CD4-positive, alpha-beta T cell treated with Interleukin-10 for 1 hour (primary cell): ENCODE measurements at places on chromosomes 12 and 14.

- DNase-seq, result no peak
Observed at GRCh38 chr12:84463741-84464495, 448.7 kb downstream of the SLC6A15 start.

- DNase-seq, result no peak
Observed at GRCh38 chr12:2051700-2052621, 826 bp upstream of the CACNA1C start.

GRCh38 chr12:84638811-84639368 lies 273.7 kb downstream of the SLC6A15 start:
- no peak for DNase-seq

- DNase-seq, result no peak
Observed at GRCh38 chr12:67795236-67795635, 146.7 kb downstream of the DYRK2 start.

GRCh38 chr12:91896286-91897024 lies 249.2 kb downstream of the BTG1 start:
- DNase-seq, result no peak

DNA sequence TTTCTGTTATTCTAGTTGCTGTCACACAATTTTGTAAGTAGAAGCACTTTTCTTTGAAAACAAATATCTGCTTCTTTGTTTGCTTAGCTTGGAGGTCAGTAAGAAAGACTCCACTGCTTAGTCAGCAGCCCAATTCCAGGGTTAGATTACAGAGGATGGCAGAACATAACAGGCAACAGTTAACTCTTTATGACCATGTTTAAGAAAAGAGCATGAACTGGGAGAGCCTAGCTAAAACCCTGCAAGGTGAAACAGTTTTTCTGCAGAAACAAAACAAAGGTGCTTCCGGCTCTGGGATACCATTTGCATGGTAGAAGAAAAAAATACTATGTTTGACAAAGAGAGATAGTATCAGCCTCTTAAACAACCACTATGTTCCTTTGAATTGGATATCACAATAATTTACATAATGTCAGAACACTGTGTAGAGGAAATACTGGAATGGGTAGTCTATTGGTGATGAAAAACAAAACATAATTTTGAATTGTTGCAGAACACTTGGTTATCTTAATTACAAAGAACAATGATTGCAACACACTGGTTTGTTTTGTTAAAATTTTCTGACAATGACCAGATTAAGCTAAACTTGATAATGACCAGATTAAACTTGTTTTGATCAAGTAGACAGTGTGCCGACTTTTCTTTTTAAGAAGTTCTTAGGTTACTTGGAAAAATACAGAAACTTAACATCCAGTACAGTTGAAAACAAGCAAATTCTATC lies 22.4 kb upstream of the PPM1H start:
- no peak for DNase-seq

GRCh38 chr12:117702741-117703140 lies 266.0 kb downstream of the KSR2 start:
- no peak for DNase-seq

- peak; percentile 52 for DNase-seq
Observed at GRCh38 chr12:112979041-112979680, 842 bp downstream of the OAS2 start.

- no peak for DNase-seq
Observed at GRCh38 chr14:104398656-104399055, 180.9 kb upstream of the C14orf180 start.

DNA sequence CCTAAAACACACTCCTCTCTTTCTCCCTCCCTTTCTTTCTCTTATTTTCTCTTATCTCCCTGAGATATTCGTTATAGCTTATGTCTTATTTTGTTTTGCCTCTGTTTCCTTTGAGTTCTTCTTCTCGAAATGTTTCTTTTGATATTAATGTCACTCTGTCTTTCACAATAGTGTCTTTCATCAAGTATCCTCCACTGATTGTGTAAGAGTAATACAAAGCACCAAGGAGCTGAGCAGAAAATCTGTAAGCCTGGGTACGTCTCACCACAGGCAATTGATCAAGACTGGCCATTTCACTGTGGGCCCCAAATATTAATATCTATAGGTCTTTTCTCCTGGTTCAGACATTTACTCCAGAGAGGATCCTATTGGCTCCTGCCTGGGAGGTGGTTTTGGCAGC lies 4.8 kb upstream of the LYZ start:
- DNase-seq, result no peak

DNA sequence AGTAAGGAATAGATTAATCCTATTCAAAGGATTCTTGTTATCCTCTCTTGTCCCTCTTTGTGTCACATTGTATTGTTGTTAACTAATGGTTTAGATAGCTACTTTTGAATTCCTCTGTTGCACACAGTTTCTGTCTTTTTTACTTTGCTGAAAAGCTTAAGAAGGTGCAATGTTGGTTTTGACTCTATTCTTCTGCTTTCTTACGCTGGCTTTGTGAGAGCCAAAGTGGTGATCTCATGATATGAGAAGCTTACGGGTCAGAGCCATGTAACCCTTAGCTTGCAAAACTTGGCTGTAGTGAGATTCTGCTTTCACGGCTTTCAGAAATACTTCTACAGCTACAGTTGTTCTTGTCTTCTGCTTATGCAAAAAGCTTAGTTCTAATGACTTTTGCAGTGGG lies 239.7 kb downstream of the TRHDE start:
- no peak for DNase-seq

GRCh38 chr12:19068137-19068536 lies 61.4 kb upstream of the PLEKHA5 start:
- DNase-seq, result no peak

DNA sequence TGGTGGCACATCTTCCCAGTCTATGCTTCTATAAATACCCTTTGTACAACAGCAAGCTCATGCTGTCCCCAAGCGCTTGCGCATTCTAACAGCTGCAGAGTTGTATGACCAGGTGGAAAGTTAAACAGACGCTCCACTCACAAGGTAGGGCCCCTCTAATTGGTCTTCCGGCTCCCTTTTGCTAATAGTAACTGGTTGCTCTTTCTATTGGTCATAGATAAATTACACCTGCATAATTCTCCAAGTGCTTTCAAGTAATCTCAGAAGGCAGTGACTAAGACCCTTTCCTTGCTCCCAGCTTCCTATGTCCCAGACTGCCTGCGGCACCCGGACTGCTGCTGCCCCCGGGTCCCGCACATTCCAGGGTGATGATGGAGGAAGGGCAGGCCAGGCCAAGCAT lies 6.1 kb upstream of the TSPAN9 start:
- no peak for DNase-seq

GRCh38 chr12:124413401-124413800 lies 118.5 kb downstream of the RFLNA start:
- DNase-seq, result no peak

DNA sequence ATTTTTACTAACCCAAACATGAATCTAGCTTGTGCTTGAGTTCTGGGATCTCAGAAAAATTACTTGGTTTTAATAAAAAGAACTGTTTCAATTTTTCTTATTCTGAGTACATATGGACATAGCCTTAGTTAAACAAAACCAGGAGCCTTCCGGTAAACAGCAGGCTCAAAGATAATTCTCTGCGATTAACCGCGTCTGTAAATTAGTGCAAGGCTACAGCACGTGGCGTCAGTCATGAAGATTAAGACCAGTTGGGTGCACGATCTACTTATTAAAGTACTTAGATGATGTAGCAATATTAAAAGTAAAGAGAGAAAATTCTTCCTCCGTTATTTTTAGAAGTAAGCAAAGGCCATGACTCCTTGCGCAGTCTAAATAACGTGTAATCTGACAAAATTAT lies 700 bp downstream of the KCNJ8 start:
- DNase-seq, result no peak

GRCh38 chr12:78703820-78704525 lies 160.6 kb upstream of the SYT1 start:
- DNase-seq, result no peak

DNA sequence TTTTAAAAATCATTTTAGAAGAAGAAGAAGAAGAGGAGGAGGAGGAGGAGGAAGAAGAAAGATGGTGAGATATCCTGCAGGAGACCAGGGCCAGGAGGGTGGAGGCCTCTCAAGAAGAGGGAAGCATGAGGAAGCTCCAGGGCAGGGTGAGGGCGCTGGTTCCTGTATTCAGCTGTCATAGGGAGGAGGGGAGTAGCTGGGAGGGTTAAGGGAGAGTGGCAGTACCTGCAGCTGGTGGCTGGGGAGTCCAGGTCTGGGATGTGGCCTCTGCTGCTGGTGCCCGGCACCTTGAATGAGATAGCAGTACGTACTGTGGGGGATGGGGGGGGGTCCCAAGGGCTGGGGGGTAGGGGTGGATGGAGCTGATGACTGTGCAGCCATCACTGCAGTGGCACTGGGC lies 9.8 kb downstream of the RBP5 start:
- DNase-seq, result no peak

GRCh38 chr12:53575502-53576249 lies 50.5 kb downstream of the ATF7 start:
- DNase-seq, result no peak

DNA sequence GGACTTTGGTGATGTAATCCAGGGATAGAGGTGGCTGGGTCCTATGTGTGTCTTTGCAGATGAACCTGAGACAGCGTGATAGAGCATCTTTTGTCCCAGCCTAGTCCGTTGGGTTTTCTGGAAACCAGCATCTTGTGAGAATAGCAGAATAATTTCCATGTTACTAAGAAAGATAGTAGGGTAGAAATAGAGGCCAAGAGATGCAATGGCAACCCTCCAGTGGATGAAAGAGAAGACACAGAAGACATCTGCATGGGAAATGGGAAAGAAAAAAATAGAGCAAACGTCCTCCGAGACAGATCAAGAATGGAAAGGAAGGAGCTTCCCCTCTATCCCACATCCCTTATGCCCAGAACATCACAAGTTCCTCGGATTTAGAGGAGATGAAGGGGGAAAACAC lies 409.3 kb upstream of the TMEM132C start:
- no peak for DNase-seq

- no peak for DNase-seq
Observed at GRCh38 chr12:25197608-25198007, 2.6 kb downstream of the ETFRF1 start.

DNA sequence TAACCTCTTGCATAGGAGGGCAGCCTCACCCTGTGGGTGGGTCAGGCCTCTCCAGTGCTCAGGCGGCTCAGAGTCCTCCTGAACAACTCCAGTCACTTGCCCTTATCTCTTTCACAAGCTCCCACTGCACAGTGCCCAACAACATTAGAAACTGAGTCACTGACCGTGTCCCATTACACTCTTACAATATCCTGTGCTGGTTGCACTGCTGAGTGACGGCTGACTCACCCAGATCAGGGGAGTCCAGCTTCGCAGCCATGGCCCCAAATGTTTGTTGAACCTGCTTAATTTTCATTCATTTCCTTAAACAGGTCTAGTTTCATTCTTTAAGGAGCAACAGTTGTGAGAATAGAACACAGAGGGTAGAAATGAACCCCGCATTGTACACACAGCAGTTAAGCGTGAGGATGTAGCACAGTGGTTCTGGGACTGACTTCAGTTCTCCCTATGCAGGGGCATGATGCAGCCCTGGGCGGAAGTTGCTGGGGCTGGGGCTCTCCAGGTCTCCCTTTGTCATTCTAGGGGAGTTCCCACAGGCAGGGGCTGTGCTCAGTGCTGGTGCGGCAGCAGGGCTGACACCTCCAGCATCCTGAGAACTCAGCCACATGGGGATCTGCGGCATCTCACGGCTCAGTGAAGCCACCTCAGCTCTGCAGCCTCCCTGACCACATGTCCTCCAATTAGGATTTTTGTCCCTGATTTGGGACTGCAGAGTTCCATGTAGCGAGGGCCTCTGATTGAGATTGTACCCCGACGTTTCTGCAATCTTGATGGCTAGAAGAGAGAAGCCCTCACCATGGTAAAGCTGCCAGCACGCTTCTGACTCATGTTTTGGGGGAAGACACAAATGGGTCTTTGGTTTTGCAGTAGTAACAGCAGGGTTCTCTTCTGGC lies 16.1 kb downstream of the GPR68 start:
- DNase-seq, result peak; percentile 82

DNA sequence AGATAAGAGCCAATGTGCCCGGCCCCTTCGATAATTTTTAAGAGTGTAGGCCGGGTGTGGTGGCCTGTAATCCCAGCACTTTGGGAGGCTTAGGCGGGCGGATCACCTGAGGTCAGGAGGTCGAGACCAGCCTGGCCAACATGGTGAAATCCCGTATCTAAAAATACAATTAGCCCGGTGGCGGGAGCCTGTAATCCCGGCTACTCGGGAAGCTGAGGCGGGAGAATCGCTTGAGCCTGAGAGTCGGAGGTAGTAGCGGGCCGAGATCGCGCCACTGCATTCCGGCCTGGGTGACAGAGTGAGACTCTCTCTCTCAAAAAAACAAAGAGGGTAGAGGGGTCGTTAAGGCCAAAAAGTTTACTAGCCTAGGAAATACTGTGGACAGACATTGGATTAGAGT lies 2.6 kb downstream of the KRAS start:
- no peak for DNase-seq

DNA sequence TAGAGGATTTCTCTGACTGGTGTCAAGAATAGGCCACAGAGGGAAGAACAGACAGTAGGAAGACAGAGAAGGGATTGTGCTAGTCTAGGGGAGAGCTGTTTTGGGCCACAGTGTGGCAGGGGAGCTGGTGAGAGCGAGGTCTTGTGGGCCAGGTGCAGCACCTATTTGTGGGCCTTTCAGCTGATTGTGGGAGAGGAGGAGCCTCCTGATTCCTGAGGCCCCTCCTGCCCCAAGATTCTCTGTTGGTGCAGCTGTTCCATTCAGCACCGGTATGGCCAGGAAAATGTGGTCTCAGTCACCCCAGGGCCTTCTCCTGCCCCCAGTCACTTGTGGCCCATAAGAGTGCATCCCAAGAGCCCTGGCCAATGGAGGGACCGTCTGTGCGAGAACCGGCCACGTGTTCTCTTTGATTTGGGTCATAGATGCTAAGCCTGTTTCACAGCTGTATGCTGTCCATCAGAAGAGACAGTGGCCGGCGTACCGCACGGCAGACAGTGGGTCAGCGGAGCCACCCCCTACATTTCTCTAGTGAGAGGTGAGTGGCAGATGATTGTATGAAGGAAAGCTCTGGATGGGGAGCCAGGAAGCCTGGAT lies 27.7 kb downstream of the TPCN1 start:
- DNase-seq, result no peak

DNA sequence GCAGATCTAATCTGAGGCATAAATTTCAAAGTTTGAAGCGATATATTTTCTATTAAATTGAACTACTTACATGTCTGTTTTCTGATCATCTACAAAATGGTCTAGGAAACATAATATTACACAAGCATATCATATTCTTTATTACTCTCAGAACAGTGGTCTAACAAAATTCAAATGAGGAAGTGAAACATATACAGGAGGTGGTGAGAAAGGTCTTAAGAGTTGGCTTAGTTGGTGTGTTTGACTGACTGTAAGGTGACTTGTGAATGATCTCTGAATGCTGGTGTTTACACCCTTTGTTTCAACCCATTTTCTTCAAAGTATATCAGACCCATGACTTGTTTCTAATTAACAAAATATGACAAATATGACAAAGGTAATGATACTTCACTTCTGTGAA lies 1156.8 kb downstream of the SLC16A7 start:
- no peak for DNase-seq

GRCh38 chr14:23158779-23159178 lies 24.7 kb downstream of the SLC7A8 start:
- DNase-seq, result no peak

DNA sequence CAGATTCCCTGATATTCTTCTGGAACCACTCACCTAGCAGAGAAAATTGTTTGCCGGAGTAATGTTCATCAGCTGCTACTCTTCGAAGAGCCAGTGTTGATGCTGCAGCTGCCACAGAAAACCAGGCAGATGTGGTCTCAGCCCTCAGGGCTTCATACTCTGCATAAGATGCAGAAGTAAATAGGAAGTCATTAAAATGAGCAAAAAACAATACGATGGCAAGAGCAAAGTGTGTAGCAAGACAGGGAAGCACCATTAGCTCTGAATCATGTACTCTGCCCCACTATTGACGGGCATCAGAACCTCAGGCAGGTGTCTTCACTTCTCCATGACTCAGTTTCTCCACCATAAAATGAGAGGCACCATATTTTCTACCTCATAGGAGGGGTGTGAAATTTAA lies 991.6 kb upstream of the TMEM132C start:
- no peak for DNase-seq
